ENCODE measurements at places on chromosomes 2 and 18. TPM values are rescaled to one million over a fixed set of nuclear protein-coding genes. Genes with fewer than 3 reads are reported as not detected.

DNA sequence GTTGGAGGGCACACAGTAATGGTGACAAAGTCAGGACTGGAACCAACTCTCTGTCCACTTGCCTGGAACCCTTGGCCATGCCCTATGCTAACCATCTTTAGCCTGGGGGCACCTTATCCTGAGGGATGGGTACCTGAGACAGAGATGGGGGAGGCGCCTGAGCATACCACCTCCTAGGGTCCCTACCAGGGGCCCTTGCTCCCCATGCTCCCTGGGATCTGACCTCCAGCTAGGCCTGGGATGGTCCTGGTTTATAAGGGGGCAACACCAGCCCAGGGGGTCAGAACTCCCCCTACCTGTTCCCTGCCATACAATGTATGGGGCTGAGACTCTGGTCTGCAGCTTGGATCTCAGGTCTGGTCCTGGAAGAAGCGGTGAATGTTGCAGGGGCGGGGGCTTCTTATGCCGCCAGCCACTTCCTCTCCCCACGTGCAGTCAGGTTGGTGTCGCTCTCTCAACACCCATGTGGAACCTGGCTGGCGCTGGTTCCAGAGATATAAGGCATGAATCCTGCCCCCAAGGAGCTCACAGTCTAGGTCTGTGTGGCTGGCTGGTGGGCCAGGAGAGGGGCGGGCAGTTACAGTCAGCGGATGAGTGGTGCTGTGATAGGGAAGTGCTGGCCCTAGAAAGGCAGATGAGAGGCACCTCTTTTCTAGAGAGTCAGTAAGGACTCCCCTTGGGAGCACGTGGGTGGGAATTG is 3.8 kb upstream of the TOGARAM2 start:
- no peaks in the 10 kb centered on the region for H3K36me3 ChIP-seq
- H3K27ac ChIP-seq = no peak overlapping the region
- no peaks in the 10 kb centered on the region for H3K27me3 ChIP-seq
- H3K4me3 ChIP-seq = no peak overlapping the region
- peaks cover 6% of the 10 kb centered on the region for H3K4me1 ChIP-seq
- DNase-seq = no peak

DNA sequence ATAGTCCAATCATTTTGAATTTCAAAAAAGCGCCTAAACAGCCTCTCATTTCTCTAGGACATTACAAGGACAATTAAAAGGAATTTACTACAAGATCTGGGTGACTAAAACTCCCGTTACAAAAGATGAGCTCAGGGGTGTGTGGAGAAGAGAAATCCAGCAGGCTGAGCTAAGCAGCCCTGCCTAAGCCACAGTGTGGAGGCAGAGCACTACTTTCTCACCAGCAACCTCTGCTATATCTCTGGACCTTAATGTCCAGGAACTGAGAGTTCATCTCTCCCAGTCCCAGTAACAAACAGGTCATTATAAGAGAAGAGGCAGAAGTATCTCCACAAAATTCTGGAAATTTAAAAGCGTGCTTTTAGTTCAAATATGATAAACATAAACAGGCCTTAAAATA is 18.9 kb upstream of the ANKRD62 start:
- no peaks in the 10 kb centered on the region for H3K4me1 ChIP-seq
- DNase-seq = no peak
- H3K27ac ChIP-seq = no peak overlapping the region
- H3K36me3 ChIP-seq = no peaks in the 10 kb centered on the region
- no peak overlapping the region for H3K4me3 ChIP-seq
- H3K27me3 ChIP-seq = no peaks in the 10 kb centered on the region

GRCh38 chr2:33086400-33087015 is 139.8 kb downstream of the LTBP1 start:
- H3K4me1 ChIP-seq = no peaks in the 10 kb centered on the region
- H3K27me3 ChIP-seq = no peaks in the 10 kb centered on the region
- no peak for DNase-seq
- no peaks in the 10 kb centered on the region for H3K36me3 ChIP-seq
- no peak overlapping the region for H3K27ac ChIP-seq

DNA sequence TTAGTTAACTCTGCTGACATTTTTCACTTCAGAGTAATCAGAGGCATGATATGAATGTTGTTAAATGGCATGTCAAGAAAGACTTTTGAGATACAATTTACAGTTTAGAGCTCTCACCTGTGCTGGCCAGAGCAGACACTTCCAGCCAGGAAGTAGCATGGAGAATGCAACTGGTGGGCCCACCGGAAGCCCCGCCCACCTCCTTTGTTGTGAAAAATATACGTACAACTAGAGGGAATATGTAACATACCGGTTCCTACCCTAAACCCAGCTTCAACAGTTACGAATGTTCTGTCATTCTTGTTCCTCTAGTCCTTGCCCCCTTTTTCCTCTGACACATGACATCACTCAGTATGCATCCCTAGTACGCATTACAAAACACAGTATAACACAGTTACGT is 70.2 kb upstream of the ITM2C start:
- H3K36me3 ChIP-seq = peaks cover 31% of the 10 kb centered on the region
- DNase-seq = peak; percentile 21
- no peaks in the 10 kb centered on the region for H3K27me3 ChIP-seq
- peaks cover 67% of the 10 kb centered on the region for H3K4me1 ChIP-seq

GRCh38 chr18:80244956-80245730 is 2.2 kb downstream of the PARD6G start:
- no peaks in the 10 kb centered on the region for H3K36me3 ChIP-seq
- DNase-seq = no peak
- H3K27me3 ChIP-seq = no peaks in the 10 kb centered on the region

DNA sequence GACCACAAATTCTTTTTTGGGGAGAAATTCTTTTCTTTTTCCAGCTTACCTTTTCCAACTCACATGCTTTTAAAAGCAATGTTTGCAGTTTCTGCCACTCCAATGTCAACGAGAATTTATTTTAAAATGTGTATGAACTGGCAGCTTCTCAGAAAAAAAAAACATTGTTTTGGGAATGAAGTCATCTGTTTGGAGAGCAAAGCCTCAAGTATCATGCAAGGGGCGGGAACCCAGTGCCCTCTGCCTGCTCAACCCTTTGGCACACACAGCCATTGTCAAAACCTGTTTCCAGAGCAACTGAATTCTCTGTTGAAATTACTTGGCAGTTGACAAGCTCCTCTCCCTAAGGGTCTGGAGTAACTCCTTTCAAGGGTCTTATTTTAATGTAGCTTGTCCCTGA is 128.5 kb downstream of the QPCT start:
- H3K4me3 ChIP-seq = no peak overlapping the region
- no peak for DNase-seq
- H3K27ac ChIP-seq = no peak overlapping the region
- H3K4me1 ChIP-seq = no peaks in the 10 kb centered on the region
- H3K27me3 ChIP-seq = no peaks in the 10 kb centered on the region

DNA sequence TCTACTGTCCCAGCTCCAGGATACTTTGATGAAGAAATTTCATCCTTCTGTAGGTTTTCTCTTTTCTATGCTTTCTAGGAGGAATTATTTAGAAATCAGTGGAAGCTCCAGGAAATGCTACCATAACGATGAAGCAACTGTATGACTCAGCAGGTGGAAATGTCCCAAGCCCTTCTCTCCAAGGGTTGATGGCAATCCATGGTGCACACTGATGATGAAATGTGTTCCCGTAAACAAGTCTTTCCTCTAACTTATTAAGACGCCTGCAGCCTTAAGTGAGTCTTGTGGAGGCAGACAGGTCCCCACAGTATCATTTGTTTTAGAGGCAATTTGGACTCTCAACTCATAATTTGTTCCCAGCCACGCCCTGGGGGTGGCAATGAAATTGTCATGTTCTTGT is 777.6 kb upstream of the SOX11 start:
- DNase-seq = no peak
- no peaks in the 10 kb centered on the region for H3K27me3 ChIP-seq

- no peaks in the 10 kb centered on the region for H3K27me3 ChIP-seq
- H3K36me3 ChIP-seq = no peaks in the 10 kb centered on the region
- H3K4me3 ChIP-seq = no peak overlapping the region
Observed at GRCh38 chr2:36952748-36953197, 13.6 kb downstream of the STRN start.

- DNase-seq = no peak
- H3K4me3 ChIP-seq = no peak overlapping the region
- no peaks in the 10 kb centered on the region for H3K36me3 ChIP-seq
Observed at GRCh38 chr2:214377286-214377624, 33.6 kb upstream of the VWC2L start.

GRCh38 chr2:240197462-240198139 is 57.1 kb upstream of the OTOS start:
- no peak overlapping the region for H3K27ac ChIP-seq
- H3K4me1 ChIP-seq = no peaks in the 10 kb centered on the region
- no peaks in the 10 kb centered on the region for H3K36me3 ChIP-seq

- no peaks in the 10 kb centered on the region for H3K36me3 ChIP-seq
- no peak overlapping the region for H3K4me3 ChIP-seq
- no peak for DNase-seq
- no peaks in the 10 kb centered on the region for H3K4me1 ChIP-seq
- H3K27me3 ChIP-seq = no peaks in the 10 kb centered on the region
- H3K27ac ChIP-seq = no peak overlapping the region
Observed at GRCh38 chr2:108585436-108585835, 51.2 kb downstream of the LIMS1 start.

DNA sequence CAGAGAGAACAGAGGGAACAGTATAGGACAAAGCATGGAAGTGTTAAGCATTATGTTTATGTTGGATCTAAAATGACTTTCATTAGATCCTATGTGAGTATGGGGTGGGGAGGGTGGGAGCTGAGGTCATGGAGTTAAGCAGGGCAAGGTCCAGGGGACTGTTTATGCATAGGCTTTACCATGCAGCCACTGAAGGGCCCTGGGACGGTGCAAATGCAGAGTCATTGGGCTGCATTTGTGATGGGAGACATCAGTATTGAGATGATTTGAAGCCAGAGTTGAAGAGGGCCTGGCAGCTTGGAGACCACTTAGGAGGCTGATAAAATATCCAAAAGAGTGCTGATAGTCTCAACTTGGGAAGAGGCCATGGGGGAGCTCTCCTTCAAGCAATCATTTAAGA is 22.7 kb downstream of the IL1RL2 start:
- H3K4me1 ChIP-seq = no peaks in the 10 kb centered on the region
- no peaks in the 10 kb centered on the region for H3K36me3 ChIP-seq
- H3K27me3 ChIP-seq = no peaks in the 10 kb centered on the region
- no peak for DNase-seq
- H3K4me3 ChIP-seq = no peak overlapping the region

- no peak for DNase-seq
- no peaks in the 10 kb centered on the region for H3K27me3 ChIP-seq
- no peaks in the 10 kb centered on the region for H3K36me3 ChIP-seq
- H3K4me1 ChIP-seq = no peaks in the 10 kb centered on the region
Observed at GRCh38 chr2:163558251-163559021, 177.4 kb downstream of the FIGN start.

Gene ALPP
- not detected for total RNA-seq

Gene CCDC141
- total RNA-seq = 1.6 TPM

Gene SLC16A14
- total RNA-seq = 1.0 TPM

Gene KCNG3
- total RNA-seq = 0.07 TPM

Gene CCDC150
- 8.2 TPM for total RNA-seq

Gene CNRIP1
- total RNA-seq = not detected

Gene SCG2
- total RNA-seq = not detected

Gene TUBA3E
- total RNA-seq = not detected

Gene COBLL1
- not detected for total RNA-seq

Gene SCN7A
- total RNA-seq = not detected

Gene ALKAL2
- total RNA-seq = not detected

Gene LBX2
- 0.94 TPM for total RNA-seq

Gene RAB31
- total RNA-seq = 1.1 TPM

Gene EN1
- total RNA-seq = not detected

Gene FARP2
- 36.0 TPM for total RNA-seq

Data from CD8-positive, alpha-beta memory T cell (primary cell).